ENCODE measurements at places on chromosomes 7 and 10.

DNA sequence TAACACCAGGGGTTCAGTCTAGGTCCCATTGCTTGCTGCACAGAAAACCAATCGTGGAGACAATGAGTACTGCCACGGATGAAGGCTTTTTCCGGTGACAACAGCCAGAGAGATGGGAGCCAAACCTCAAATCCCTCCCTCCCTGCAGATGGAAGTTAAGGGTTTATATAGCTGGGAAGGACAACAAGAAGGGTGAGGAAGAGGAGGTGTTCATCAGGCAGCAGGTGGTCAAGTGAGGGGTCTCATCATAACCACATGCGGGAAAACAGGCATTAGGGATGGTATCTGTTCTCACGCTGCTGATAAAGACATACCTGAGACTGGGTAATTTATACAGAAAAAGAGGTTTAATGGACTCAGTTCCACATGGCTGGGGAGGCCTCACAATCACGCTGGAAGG, 91.3 kb downstream of the MKX start:
- no peak for DNase-seq

DNA sequence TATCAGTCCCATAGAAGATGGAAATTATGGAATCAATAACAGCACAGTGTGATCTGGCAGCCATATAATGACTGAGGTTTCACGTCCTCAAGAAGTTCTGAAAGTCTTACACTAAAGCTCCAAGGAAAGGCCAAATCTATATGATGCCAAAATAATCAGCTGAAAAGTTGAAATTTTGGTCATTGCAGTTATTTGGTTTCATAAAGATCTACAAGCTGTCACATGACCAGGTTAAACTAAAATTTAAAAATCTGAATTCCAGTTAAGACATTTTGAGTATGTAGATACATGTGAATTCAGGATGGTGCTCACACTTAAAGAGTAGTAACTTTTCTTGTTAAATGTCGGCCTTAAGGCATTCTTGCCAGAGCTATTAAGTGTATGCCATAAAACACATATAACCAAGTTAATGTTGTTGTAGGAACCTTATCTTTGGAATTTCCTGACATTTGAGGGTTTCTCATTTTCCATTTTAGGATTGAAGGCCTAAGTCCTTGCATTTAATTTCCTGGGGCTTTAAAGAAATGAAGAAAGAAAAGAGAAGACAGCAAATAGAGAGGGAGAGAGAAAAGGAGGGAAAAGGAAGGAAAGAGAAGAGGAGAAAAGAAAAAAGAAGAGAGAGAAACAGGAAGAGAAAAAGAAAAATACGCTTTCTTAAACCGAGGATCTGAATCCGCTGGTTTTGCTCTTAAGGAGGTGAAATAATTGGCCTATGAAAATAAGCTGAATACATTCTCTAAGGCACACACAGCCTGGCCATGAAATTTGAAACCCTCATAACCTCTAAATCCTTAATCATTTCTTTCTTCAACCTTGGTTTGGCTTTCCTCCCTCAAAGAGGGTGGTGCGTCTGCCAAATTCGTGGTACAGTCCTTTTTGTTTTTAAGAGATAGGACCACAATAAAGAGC, 43.8 kb downstream of the DENND2A start:
- DNase-seq: no peak

GRCh38 chr7:92778972-92779371, 57.4 kb downstream of the CDK6 start:
- no peak for DNase-seq

DNA sequence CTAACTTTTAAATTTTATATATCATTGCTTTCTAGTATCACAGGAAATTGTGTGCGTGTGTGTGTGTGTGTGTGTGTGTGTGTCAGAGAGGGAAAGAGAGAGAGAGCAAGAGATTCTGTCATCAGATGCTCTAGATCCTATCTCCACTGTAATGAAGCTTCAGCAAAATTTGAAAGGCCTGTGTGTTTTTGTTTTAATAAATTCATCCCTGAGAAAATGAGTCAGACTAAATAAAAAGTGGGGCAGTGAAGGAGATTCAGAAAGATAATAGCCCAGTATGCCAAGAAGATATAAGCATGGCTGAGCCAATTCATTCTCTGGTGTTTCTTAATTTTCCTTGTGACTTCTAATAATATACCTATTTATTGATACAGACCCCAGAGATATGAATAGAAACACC, 184.2 kb upstream of the TMEM196 start:
- DNase-seq: no peak

GRCh38 chr7:151688236-151688780, 168.6 kb upstream of the RHEB start:
- no peak for DNase-seq

GRCh38 chr10:84159076-84159685, 14.4 kb upstream of the GPR15LG start:
- no peak for DNase-seq

DNA sequence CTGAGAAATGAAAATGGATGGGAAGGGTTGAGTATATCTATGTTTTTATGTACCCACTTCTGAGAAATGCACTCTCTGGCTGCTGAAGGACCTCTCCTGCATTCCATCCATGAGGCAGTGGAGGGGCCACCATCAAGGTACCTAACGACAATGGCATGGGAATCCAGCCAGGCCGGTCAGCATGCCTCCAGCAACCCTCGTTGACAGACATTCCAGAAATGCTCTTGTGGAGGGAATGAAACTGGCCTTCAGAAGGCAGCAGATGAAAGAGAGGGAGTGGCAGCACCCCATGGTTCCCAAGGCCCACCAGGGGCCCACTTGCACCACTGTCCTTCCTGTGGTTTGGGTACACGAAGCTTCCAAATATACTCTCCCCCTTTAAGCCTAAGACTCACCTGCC, 269.0 kb downstream of the ARHGAP12 start:
- no peak for DNase-seq

DNA sequence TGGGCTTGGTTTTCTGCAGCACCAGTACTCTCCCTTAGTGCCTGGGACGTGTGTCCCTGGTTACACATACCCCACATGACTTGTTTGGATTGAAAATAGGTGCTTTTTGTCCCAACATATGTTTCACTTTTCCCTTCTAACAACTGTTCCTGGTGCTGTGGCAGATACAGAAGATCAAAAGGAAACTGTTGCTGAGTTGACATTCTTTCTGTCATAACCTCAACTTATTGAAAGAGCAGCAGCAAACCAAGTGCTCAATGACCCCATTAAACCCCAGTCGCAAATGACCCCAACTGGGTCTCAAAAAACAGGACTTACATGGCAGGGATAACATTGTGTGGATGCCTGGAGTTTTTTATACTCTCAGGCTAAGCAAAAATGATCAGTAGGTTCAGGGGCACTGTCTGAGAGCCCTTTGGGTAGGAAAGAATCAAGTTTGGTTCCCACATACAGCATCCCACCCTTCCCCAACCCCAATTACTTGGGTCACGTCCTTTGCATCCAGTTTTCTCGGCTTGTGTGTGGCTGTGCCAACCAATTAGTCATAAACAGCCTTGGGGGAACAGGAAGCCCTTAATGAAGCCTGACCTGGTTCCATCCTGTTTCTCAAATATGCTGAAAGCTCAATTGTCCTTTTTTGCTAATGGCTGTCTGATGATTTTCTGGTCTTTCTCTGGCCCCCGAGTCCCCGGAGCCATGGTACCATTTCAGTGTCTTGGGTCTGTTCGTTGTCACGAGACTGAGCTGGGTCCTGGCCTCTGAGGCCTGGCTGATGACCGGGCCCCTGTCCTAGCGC, 4.9 kb downstream of the HKDC1 start:
- no peak for DNase-seq

GRCh38 chr7:28192786-28193585, 12.4 kb upstream of the JAZF1 start:
- no peak for DNase-seq

GRCh38 chr10:42940487-42941294, 136.2 kb upstream of the RET start:
- DNase-seq: no peak
